NCI-H526 treated with DMSO at 0.1 percent for 48 hours (cell line): ENCODE measurements at places on chromosomes 6 and 20.

- DNase-seq = peak; percentile 28
Observed at GRCh38 chr6:99110029-99110428, 162.3 kb upstream of the FBXL4 start.

DNA sequence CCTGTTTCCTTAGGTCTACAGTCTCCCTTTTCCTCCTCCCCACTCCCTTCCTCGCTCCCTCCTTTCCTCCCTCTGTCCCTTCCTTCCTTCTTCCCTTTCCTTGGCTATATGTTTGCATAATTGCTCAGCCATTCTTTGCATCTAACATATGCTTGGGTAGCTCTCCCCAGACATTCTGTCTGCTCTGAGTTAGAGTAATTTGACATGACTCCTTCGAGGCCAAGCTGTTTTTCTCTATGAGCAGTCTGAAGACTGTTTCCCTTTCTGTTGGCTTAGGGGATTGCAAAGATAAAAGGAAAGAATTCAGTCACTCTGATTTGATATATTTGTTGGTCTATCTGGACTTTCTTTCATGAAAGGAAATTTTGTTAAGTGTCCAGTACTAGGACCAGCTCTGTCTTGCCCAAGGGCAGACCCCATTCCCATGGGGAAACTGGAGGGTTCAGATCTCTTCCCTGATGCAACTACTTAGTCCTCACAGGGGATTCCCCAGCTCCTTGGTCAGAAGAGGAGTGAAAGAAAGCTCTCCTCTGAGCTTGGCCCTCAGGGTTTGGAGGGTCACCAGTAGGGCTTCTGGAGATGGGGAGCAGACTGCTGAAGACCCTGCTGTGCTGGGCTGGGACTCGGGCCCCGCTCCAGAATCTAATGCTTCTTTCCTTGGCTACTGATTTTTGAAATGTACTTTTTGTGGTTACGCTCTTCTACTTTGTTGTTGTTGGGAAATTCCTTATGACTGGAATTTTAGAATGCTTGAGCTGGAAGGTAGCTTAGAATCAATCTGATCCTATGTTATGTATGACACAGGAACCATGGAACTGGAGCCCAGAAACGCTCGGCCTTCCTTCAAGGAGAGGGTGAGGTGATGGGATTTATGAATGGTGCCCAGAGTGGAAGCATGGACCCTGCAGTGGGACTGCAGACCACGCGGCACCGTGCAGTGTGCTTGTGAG, 63.7 kb upstream of the SLC22A23 start:
- no peak for DNase-seq

GRCh38 chr6:68746376-68746775, 111.3 kb downstream of the ADGRB3 start:
- no peak for DNase-seq

DNA sequence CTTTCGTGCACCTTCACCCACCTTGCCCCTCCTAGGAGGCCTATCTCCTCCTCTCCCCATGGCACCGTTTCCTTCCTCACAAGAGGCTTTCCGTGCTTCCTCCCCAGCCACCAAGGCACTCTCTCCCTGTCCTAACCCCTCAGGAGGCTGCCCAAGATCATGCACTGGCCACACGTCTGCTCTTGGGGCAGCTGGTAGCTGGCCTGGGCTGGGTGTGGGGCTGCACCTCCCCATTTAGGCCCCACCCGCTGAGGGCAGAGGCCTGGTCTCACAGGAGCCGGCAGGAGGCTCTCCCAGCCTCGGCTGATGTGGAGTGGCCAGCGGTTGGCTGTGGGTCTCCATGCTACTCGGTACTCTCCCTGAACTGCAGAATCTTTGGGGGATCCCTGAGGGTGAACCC, 13.6 kb downstream of the NOL4L start:
- no peak for DNase-seq

DNA sequence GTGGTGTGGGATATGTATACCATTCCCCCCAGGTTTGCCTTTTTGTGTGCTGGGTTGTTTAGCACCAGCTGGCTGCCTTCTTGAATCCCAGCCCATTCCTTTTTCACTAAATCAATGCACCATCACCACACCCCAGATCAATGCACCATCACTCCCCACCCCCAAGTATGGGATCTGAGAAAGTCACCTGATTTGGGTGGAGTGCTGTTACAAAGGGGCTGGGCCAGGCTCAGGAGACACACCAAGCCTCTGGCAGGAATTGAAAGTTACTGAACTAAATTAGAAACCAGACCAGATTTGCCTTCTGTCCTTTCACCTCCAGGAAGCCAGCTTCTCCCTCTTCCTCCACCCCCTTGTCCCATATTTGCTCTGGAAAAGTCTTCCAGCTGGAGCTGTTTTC, 19.6 kb upstream of the PKHD1 start:
- no peak for DNase-seq

DNA sequence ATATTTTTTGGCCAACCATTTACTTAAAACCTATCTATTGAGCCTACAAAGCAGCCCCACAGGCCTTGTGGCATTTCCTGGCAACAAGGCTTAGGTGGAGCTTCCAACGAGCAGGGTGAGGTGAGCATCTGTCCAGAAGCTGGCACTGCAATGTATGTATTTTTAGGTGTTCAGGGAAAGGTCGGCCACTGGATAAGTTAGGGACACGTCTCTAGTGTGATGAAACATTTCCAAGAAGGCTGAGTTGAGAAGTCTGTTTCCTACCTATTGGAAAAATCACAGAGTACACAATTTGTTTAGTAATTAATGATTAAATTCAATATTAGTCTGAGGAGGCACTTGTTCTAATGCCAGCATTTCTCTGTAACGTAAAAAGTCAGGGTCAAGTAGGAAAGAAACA, 17.8 kb upstream of the RCAN2 start:
- no peak for DNase-seq

DNA sequence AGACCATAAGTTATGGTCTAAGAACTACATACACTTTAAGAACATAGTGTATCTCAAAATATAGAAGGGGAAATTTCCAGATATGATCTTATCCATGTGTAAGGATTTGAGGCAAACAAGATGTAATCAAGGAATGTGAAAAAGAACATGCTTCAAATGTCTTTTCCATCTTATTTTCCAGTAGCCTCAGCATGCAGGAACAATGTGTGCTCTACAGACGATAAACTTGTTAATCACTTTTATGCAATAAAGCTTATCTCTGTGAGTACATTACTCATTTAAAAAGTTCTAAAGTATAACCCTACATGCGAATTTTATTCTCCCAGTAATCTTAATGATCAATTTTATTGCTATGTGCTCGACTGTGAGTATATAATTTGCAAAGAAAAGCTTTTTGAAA, 185.2 kb downstream of the ALDH8A1 start:
- no peak for DNase-seq

DNA sequence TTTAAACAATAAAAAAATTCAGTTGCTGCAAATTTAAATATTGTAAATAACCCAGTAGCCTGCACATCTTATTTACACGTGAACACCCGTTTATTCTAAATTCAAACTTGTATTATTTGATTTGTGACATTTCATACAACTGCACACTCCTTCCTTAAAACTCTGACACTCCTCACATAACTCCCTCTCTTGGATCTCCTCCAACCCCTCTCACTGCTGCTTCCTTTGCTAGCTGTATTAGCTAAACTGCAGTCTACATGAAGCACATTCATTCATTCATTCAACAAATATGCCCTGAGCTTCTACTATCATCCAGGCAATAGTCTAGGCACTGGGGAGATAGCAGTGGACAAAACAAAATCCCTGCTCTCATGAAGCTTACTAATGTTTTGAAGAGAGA, 47.0 kb downstream of the FBXL4 start:
- no peak for DNase-seq

DNA sequence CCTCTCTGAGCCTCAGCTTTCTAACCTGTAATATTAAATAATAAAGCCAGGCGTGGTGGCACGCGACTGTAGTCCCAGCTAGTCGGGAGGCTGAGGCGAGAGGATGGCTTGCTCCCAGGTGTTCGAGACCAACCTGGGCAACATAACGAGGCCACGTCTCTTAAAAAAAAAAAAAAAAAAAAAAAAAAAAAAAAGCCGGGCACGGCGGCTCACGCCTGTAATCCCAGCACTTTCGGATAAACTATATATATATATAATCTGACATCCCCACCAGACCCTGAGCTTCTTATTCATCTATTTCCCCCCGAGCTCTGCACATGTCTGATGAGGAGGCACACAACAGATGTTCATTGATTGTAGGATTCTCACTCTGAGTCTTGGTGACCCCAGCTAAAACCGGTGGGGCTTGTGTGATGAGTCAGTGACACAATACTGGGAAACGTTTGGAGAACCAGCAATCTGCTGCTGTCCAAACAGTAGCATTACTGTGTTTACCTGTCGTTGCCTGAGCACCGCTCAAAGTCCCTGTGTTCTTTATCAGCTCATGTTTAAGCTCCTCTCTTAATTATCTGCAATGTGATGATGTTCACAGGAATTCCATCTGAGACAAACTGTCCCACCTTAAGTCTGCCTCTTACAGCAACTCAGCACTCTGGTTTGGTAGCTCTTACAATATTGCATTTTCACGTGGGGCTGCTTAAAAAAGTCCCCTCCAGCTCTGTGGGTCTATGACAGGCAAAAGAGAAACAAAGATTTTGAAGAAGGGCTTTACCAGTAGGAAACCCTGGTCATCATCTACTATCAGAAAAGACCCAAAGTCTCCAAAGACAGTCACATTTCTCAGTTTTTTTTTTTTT, 1.0 kb upstream of the SPATA2 start:
- DNase-seq = no peak

DNA sequence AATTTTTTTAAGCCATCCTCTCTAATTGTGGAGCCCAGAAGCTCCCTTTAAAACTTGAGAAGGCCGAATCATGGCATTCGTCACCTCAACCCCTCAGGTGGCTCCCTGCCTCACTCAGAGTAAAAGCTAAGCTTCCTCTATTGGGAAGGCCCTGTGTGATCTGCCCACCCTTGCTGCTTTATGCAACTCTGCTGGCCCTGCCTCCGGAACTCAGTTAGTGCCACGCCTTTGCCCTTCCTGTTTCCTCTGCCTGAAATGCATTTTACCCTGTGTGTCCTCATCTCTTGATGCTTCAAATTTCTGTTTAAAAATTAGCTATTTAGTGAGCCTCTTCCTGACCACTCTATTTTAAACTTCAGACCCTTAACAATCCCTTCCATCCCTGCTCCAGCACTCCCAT, 5.7 kb downstream of the PACRG start:
- DNase-seq = no peak

DNA sequence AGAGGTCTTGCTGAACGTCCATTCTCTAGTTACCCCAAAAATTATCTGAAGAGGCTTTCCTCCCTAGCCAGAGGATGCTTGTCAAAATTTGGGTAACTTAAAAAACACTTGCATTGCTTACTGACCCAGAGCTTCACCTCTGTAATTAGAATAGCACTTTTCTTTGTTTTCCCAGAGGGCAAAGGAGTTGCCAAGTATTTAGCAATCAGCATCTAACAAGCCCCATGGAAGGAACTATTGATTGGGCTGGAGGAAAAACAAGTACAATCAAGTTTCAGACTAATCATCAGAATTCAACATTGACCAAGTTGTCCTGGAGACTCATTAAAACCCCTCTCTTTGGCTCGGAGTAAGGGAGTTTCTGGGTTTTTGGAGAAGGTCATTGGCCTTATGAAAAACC, 226.4 kb downstream of the TBC1D7 start:
- DNase-seq = no peak

GRCh38 chr6:14082771-14083170, 34.8 kb upstream of the CD83 start:
- no peak for DNase-seq

DNA sequence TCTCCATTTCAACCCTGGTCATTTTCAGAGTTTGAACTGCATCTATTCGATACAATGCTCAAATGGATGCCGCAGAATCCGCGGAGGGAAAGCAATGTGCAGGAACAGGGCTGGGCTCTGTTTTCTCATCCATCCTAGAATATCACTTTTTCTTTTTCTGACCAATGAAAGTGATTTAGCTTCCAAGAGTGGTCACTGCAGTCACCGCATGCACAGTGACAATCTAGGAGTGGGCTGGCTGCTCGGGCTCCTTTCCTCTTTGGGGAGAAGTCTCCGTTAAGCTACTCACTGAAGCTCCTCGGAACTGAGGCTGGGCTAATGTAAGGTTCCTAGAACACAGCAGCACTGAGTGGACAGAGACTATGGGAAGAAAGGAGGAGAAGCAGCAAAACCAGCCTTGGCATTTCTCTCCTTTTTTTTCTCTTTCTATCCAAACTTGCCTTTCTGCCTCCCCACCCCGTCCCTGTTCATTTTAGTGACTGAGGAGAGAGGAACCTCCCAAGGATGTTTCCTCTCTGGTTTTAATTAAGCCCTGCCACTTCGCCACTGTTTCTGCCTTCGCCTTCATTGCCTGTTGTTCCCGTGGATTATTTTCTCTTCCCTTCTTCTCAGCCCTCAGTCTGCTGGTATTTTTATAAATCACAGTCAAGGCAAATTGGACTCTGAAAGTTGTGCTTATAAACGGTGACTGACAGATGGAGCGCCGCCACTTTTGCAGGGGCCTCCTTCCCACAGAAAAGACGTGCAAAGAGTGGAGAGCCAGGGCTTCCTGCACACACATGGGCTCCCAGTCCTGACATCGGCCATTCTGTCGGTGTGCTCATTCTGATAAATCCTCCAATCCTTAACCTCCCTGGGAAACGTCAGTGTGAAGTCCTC, 41.1 kb downstream of the RAMACL start:
- no peak for DNase-seq

DNA sequence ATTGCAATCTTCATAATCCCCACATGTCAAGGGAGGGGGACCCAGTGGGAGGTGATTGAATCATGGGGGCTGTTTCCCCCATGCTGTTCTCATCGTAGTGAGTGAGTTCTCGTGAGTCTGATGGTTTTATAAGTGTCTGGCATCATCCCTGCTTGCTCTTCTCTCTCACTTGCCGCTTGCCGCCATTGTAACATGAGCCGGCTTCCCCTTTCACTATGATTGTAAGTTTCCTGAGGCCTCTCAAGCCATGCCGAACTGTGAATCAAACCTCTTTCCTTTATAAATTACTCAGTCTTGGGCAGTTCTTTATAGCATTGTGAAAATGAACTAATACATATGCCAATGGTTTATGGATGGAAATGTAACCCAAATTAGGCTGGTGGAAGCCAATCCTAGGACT, 109.4 kb upstream of the AKAP12 start:
- DNase-seq = no peak

- no peak for DNase-seq
Observed at GRCh38 chr20:63884506-63885263, 10.2 kb upstream of the DNAJC5 start.

GRCh38 chr6:91299544-91300491, 712.9 kb upstream of the MAP3K7 start:
- DNase-seq = no peak

DNA sequence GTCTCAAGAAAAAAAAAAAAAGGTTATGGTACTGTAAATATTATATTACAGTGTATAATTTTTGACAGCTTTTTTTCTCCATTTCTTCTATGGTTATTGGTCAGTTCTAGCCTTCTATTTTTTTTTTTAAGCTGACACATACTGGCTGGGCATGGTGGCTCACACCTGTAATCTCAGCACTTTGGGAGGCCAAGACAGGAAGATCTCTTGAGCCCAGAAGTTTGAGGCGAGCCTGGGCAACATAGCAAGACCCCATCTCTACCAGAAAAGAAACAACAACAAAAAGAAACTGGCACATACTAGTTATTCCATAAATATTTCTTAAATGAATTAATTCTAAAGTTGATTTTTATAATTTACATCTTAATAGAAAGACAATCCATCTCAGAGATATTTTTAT, 27.6 kb upstream of the PRND start:
- DNase-seq = no peak
